ENCODE measurements at places on chromosomes 7 and 10. TPM values are rescaled to one million over a fixed set of nuclear protein-coding genes. Genes with fewer than 3 reads are reported as not detected.

ZNF25 gene
- total RNA-seq: 50.2 TPM

PIK3CG gene
- total RNA-seq: 0.98 TPM

ZNF511 gene
- 4.2 TPM for total RNA-seq

AKR1E2 gene
- total RNA-seq: 25.6 TPM

SLC35G1 gene
- total RNA-seq: 4.9 TPM

Measured in temporal lobe (tissue), 4 donors.